Retina (tissue), 1 donor: ENCODE measurements at places on chromosomes 3 and 15.

DNA sequence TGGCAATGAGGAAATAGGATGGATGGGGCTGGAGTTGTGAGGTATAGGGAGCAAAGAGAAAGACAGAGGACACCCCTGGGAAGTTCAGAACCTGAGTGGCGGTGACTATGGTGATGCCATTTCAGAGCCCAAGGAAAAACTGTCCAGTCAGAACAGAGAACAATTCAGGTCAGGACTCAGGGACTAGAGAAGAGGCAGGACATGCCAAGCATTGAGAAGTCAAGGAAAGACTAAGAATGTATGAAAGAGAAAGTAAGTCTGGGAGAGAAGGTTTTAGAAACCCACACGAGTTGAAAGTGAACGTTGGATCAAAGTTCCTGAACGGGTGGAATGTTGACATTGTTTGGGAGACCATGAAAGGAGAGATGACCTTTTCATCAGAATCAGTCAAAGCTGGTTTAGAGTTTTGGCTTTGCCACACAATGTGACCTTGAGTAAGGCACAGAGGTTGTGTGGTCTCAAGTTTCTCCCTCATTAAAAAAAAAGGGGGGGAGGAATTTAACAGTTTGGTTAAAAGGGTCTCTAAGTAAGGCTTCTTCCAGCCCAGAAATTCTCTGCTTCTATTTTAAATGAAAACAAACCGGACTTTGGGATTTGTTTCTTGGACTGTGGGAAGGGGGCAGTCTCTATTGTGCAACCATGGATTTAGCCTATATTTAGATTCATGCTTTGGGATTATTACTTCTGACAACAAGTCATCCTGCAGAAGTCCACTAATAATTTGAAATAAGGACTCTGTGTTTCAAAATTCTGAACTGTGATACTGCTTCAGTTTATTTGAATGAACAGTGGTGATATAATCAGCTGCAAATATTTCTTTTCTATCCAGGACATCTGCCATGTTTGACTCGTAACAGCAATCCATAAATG, 315.9 kb upstream of the TBL1XR1 start:
- no peak for DNase-seq

DNA sequence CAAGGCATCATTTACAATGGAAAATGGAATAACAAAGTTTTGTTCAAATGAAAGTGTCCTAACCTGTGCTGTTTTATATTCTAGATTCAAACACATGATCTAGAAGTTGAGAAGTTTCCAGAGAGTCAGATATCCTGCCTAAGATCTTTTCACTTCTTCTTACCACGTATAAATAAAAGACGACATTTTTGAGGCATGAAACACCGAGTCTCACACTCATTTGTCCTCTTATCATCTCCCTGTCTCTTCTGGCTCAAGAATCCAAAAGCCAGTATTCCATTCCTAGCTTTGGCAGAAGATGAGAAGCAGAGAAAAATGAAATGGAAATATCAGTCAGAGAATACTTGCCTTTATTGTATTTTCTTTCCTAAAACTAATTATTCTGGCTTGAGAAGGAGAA, 738.6 kb upstream of the NR2F2 start:
- DNase-seq, result no peak

DNA sequence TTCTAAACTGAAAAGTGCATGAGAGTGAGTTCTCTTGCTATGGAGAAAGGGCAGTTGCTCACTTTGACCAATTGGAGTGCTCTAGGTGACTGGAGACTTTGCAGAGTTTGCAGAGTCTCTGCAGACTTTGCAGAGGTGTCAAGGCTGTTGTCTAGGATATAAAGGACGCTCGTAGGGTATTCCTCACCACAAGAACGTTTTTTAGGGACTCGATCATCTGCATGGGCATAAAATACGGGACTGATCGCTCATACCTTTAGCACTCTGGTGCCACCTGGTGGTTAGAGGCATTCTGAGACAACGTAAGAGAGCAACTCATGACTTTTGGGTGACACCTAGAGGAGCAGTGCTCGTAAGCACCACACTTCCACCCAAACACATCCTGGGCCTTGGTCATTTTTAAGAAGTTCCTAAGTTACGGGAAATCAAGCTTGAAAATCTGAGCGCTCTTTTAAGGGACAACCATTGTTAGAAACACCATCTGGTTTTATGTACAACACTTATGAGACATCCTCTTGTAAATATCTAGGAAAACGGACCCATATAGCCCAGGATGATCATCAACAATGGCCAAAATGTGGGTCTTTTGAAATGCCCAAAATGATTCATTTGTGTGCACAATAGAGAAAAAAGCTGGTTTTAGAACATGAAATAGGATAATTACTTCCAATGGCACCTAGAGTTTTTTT, 51.6 kb upstream of the XCR1 start:
- DNase-seq, result peak; percentile 86

DNA sequence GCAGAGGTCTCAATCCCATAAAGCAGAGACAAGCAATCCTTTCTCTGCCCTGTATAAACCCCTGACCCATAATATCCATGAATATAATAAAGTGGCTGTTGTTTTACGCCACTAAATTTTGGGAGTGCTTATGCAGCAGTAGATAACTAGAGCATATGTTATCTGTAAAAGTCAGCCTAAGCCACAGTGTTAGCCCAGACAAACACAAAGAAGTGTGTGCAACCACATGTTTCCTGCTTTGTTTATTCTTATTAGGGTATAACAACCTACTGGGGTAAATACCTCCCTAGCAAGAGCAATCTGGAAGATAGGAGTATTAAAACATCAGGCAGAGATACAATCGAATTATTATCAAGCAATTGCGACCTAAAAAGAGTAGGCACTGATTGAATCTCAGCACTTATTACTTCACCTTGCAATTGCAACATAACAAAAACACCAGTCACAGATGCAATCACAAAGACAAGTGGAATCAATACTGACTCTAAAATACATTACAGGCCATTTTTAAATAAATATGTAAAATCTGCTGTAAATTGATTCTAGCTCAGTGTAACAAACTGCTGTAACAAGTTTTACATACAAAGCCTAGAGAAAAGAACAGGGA, 94.6 kb upstream of the UBE2E2 start:
- DNase-seq, result no peak

- no peak for DNase-seq
Measured at GRCh38 chr15:40567111-40567510, 2.0 kb upstream of the RPUSD2 start.

GRCh38 chr3:55164191-55164590, 236.3 kb upstream of the LRTM1 start:
- no peak for DNase-seq

GRCh38 chr3:86420990-86421739, 569.8 kb downstream of the VGLL3 start:
- DNase-seq, result no peak

GRCh38 chr3:197889204-197889930, 60.6 kb upstream of the RPL35A start:
- DNase-seq, result no peak

GRCh38 chr3:87766721-87767120, 292.1 kb downstream of the CGGBP1 start:
- DNase-seq, result no peak

DNA sequence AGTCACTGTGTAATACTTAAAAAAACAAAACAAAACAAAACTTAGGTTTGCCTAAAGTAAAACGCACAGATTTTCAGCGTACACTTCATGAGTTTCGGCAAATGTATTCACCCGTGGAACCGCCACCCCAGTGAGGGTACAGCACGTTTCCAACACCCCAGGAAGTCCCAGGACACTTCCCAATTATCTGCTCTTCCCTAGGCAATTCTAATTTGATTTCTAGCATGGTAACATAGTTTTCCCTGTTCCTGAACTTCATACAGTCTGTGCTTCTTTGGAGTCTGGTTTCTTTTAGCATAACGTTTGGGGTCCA, 497 bp upstream of the CLASP2 start:
- DNase-seq, result no peak

- DNase-seq, result no peak
Measured at GRCh38 chr15:81394603-81395002, 20.6 kb upstream of the TMC3 start.

- DNase-seq, result no peak
Measured at GRCh38 chr3:42690766-42691680, 5.7 kb downstream of the KLHL40 start.

DNA sequence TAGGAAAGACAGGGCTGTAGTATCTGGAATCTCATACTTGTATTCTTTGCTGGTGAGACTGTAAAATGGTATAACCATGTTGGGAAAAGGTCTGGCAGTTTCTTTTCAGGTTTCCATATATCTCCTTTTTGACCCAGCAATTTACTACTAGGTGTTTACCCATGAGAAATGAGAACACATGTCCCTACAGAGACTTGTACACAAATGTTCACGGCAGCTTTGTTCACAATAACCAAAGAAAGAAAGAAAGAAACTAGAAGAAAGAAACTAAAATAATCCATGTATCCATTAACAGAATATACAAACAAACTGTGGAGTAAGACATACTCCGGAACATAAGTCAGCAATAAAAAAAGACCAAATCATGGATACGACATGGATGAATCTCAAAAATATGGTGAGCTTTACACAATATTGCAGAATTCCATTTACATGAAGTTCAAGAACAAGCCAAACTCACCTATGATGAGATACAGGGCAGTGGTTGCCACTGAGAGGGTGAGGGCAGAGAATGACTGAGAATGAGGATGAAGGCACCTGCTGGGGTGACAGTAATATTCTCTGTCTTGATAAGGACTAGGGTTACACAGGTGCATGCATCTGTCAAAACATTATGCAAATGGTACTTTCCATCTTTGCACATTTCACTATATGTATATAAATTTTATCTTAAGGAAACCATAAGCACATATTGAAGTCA, 2.7 kb downstream of the RFTN1 start:
- DNase-seq, result no peak

DNA sequence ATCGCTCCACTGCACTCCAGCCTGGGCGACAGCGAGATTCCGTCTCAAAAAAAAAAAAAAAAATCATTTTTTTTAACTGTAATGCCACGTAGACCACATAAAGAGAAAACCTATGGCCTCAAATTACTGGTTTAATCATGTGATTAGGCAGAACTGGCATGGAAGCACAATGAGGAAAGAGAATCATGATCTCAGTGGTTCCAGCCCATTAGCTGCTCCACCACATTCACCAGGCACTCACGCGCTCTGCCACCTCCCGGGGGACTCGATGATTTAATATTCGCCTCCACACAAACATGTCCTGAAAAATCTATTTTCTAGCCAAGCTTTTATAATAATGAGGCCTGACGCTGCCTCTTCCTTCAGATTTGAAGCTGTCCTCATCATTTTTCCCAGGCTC, 204.7 kb downstream of the TBL1XR1 start:
- no peak for DNase-seq

GRCh38 chr3:48432411-48433371, 2.8 kb upstream of the PLXNB1 start:
- no peak for DNase-seq

DNA sequence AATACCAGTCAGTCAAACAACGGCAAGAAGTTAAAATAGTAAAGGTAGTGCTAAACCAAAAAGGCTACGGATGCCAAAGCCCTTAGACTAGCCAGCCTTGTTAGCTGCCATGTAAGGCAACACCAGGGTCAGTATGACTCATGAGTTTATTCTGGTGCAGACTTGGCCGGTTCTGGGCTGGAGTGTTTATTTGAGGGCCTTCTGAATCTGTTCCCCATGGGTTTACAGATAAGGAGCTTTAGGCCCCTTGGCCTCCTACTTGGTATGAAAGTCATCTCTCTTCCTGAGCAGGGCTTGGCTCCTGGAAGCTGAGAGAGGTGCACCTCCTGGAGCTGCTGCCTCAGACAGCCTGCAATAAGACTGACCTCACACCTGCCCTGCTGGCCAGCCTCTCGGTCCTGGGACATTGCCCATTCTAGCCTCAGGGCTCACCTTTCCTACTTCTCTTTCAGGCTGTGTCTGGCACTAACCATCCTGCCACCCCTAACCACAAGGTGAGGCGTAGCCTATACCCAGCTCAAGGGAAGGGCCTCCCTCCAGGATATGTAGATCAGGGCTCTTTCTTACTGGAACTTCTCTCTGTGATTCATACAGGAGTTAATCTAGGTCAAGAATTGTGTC, 10.4 kb upstream of the RTP1 start:
- no peak for DNase-seq

DNA sequence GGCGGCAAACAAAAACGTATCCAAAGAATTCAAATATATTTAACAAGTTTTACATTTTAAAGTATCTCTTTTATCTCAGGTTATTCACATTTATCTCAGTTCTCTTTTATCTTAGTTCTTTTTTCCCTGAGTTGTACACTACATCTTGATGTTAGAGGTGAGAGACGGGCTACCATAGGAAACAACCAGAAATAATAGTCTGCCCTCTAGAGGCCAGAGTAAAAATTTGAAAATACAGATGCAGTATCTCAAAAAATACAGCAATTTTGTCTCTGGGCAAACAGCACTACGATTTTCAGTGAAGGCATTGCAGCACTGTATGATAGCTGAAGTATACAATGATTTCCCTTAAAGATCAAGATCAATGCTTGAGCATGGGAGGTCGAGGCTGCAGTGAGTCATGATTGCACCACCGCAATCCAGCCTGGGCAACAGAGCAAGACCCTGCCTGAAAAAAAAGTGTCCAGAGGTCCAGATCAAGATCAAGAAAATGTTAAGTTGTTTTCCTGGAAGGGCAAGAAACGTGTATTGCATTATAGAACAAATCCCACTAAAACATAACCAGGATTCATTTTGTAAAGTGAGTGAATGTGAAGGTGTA, 82.6 kb upstream of the ATP11B start:
- DNase-seq, result no peak

- DNase-seq, result no peak
Measured at GRCh38 chr3:16385151-16385550, 120.1 kb downstream of the OXNAD1 start.

- DNase-seq, result peak; percentile 90
Measured at GRCh38 chr15:75843678-75844581, 683 bp downstream of the UBE2Q2 start.

DNA sequence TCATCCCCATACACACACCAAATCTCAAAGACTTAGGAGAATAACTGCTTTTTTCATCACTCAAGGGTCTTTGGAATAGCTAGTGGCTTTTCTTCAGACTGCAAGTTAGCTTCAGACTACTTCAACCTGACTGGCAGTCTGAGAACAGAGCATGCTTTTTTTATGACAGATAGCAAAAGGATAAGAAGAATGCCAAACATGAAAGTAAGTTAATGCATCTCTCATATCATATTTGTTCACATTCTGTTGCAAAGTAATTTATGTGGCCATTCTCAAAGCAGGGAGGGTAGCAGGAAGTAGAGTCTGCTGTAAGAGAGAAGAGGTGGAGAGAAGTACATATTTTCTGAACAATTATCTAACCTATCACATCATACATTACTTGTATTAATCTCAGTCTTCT, 544.4 kb downstream of the ZPLD1 start:
- no peak for DNase-seq
